ENCODE measurements at places on chromosomes 5 and 9. TPM values are rescaled to one million over a fixed set of nuclear protein-coding genes. Genes with fewer than 3 reads are reported as not detected.

The GMCL2 gene
- not detected for total RNA-seq

GRCh38 chr5:1644810-1645571 is 121.2 kb upstream of the LPCAT1 start:
- H3K4me3 ChIP-seq, result peak overlapping the region; percentile 46
- peaks cover 59% of the 10 kb centered on the region for H3K27me3 ChIP-seq
- H3K27ac ChIP-seq, result no peak overlapping the region

DNA sequence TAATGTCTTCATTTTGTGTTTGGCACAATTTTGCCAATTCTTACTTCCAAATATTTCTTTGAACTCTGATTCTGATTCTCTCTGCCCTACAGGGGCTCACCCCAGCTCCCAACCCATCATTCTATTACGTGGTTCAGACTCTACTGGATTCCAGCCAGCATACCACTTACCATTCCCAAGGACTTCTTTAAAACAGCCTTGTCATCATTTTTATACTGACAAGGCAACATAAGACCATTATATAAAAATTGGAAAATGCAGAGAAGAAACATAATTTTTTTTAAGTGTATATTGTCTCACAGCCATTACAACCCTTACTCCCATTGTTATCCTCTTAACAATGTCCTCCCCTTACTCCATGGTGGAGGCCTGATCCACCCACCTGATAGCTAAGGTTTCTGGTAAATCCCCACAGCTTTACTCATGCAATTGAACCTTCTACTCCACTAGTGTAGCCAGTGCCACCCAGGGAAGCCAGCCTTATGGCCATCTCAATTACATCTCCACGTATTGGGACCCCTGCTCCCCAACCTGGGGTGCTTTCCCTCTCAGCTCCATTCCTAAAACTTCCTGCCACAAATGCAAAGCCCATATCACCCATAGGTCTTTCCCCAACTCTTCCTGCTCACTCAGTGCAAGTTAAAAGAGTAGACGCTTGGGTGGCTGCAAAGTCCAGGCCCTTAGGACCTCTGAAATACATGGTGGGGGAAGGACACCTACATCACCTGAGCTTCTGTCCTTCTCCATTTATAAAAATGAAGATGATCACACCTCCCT is 19.1 kb downstream of the UGT3A2 start:
- no peak overlapping the region for H3K4me3 ChIP-seq
- no peaks in the 10 kb centered on the region for H3K27me3 ChIP-seq
- H3K36me3 ChIP-seq, result no peaks in the 10 kb centered on the region
- H3K4me1 ChIP-seq, result no peaks in the 10 kb centered on the region
- no peak for DNase-seq
- no peak overlapping the region for H3K27ac ChIP-seq

- peaks cover 5% of the 10 kb centered on the region for H3K27me3 ChIP-seq
- peak overlapping the region; percentile 19 for H3K4me3 ChIP-seq
- peak; percentile 39 for DNase-seq
- no peak overlapping the region for H3K27ac ChIP-seq
- H3K4me1 ChIP-seq, result peaks cover 7% of the 10 kb centered on the region
These were observed 4.1 kb downstream of the MRPS2 start for GRCh38 chr9:135504262-135505243.

- H3K36me3 ChIP-seq, result peaks cover 24% of the 10 kb centered on the region
- peak overlapping the region; percentile 70 for H3K4me3 ChIP-seq
- H3K27me3 ChIP-seq, result no peaks in the 10 kb centered on the region
- H3K4me1 ChIP-seq, result peaks cover 52% of the 10 kb centered on the region
These were observed 276.8 kb downstream of the HTR1A start for GRCh38 chr5:63685454-63685853.

- H3K4me3 ChIP-seq, result no peak overlapping the region
- DNase-seq, result no peak
- peaks cover 7% of the 10 kb centered on the region for H3K4me1 ChIP-seq
These were observed 46.6 kb downstream of the BNC2 start for GRCh38 chr9:16823906-16824305.

DNA sequence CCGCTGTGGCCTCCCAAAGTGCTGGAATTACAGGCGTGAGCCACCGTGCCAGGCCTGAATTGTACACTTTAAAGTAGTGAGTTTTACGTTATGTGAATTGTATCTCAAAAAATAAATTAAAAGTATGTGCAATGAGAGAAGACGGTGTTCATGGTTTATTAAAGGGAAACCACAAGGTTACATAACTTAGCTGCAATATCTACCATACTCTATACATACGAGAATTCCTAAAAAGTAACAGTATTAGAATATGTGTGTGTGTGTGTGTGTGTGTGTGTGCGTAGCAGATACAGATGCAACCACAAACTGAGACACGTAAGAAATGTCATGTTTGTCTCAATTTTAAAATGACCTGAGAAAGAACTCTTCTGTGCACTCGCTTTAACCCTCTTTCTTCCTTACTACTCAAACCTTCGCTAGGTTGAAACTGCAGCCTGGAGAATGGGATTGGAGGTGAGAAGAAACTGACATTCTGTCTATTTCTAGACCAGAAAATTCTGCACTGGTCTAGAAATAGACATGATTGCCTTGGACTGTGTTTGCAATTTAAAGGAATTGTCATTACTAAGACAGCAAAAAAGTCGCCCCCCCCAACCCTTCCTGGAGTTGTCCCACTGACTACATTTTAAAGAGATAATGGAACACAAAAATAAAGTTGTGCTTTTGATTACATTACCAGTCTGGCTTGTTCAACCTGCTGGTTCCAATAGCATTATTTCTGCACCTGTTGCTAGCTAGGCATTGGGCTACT is 167.0 kb downstream of the RGS3 start:
- H3K36me3 ChIP-seq, result no peaks in the 10 kb centered on the region
- peaks cover 24% of the 10 kb centered on the region for H3K4me1 ChIP-seq
- no peak for DNase-seq
- H3K27me3 ChIP-seq, result peaks cover 4% of the 10 kb centered on the region
- no peak overlapping the region for H3K27ac ChIP-seq
- no peak overlapping the region for H3K4me3 ChIP-seq

DNA sequence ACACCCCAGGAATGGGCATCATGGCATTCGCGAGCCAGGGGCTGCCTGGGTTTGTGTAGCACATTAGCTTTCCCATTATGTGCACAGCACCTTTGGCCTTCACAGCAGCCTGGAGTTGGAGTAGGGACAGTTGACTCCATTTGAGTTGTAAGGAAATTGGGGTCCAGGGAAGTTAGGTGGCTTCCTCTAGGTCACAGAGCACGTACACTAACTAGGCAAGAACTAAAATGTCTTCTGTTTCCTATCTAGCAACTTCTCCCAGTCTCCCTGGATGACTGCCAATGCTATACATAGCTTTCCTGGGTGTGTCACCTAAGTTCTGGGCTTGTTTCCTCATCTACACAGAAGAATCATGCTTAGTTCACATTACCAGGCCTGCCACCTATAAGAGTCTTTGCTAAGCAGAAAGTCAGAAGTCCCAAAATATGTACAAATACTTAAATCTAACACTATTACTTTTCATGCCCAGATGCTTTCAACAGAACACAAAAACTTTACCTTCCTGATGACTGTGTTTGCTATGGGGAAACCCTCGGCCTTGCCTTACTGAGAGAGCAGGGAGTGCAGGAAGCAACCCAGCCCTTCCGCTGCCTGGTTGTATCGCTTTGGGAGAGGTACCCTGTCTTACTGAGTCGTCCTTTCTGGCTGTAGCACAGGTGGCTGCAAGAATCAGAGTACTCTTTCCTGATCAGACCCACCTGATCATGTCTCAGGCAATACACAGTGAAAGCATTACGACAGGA is 12.0 kb downstream of the MACROH2A1 start:
- no peak for DNase-seq
- no peak overlapping the region for H3K27ac ChIP-seq
- peaks cover 18% of the 10 kb centered on the region for H3K36me3 ChIP-seq
- H3K27me3 ChIP-seq, result no peaks in the 10 kb centered on the region
- H3K4me3 ChIP-seq, result no peak overlapping the region

GRCh38 chr5:31983851-31984250 is 190.3 kb downstream of the GOLPH3 start:
- no peak overlapping the region for H3K4me3 ChIP-seq
- H3K27ac ChIP-seq, result no peak overlapping the region
- no peak for DNase-seq
- no peaks in the 10 kb centered on the region for H3K4me1 ChIP-seq

GRCh38 chr9:134611046-134611445 is 30.6 kb upstream of the COL5A1 start:
- DNase-seq, result no peak
- H3K36me3 ChIP-seq, result peaks cover 2% of the 10 kb centered on the region
- peaks cover 3% of the 10 kb centered on the region for H3K27me3 ChIP-seq
- no peaks in the 10 kb centered on the region for H3K4me1 ChIP-seq
- H3K4me3 ChIP-seq, result no peak overlapping the region

The IFNB1 gene
- total RNA-seq, result not detected

GRCh38 chr9:23962101-23962500 is 136.1 kb upstream of the ELAVL2 start:
- H3K27me3 ChIP-seq, result no peaks in the 10 kb centered on the region
- DNase-seq, result no peak
- no peak overlapping the region for H3K4me3 ChIP-seq
- no peaks in the 10 kb centered on the region for H3K4me1 ChIP-seq

- no peaks in the 10 kb centered on the region for H3K27me3 ChIP-seq
- no peak overlapping the region for H3K4me3 ChIP-seq
- H3K4me1 ChIP-seq, result peaks cover 2% of the 10 kb centered on the region
- no peak for DNase-seq
These were observed 198.9 kb downstream of the LURAP1L start for GRCh38 chr9:12973710-12974109.

The GABBR2 gene
- total RNA-seq, result 0.49 TPM
